ENCODE measurements at places on chromosomes 3 and 15.
A peak's percentile ranks its signal among the peaks of the same experiment; 100 is the strongest.

GRCh38 chr15:79860661-79861060 lies 36.2 kb downstream of the MTHFS start:
- no peak for DNase-seq

DNA sequence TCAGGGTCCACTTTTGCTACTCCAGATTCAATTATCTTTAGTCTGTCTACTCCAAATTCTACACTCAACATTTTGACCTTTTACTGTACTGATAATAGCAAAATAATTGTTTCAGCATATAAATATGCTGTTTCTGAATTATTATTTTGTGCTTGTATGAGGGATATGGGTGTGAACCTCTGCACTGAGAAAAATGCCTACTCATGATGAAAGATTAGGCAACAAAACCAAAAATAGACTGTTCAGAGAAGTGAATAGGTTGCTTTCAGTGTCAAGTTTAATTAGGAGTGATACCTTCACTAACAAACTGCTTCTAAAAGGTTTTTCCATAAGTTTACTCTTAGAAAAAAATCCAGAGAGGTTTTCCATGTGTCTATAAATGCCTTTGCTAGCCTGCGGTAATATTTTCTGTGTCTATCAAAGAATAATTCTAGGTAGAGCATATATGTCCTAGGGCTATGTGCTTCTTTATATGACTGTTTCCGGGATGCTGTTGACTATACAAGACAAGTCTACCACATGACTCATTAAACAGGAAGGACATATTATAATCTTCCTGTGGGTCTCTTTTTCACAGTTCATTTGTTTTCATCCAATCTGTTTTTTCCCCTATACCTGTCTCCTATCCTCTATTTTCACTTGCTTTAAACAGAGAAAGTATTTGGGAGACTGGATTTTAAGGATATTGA lies 218.5 kb upstream of the TTC14 start:
- no peak for DNase-seq

DNA sequence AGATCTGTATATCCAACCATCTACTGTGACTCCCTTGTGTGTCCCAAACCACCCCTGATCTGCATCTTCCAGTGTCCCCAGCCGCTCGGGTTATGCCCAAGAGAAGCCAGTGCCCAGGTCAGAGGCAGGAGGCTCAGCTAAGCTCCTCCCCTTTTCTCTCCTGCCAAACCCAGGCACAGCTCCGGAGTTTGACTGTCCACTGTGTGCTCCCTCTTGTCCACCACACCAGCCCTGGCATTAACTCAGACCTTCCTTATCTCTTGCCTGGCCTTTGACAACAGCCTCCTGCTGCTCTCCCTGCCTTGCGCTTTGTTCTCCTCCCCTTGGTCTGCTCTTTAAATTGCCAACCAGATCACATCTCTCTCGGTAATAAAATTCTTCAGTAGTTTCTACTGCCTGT lies 39.3 kb downstream of the DGKG start:
- no peak for DNase-seq

GRCh38 chr15:60458721-60459120 lies 20.2 kb downstream of the ICE2 start:
- no peak for DNase-seq

GRCh38 chr3:139657936-139658335 lies 19.8 kb downstream of the NMNAT3 start:
- DNase-seq: no peak

DNA sequence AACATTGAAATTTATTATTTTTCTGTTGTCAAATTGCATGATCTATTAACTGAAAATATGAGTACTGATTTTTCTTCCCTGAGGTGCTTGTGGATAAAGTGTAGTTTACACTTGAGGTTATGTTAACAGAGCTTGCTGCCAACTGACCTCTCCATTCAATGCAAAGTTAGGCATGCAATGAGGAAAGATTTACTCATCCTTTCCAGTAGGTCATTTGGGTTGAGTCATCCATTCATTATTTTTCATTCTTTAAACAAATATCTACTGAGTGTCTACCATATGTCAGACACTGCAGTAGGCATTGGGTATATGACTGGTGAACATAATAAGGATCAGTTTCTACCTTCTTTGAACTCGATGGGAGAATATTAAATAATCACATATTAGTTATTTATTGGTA lies 604.1 kb downstream of the EDEM1 start:
- DNase-seq: no peak

DNA sequence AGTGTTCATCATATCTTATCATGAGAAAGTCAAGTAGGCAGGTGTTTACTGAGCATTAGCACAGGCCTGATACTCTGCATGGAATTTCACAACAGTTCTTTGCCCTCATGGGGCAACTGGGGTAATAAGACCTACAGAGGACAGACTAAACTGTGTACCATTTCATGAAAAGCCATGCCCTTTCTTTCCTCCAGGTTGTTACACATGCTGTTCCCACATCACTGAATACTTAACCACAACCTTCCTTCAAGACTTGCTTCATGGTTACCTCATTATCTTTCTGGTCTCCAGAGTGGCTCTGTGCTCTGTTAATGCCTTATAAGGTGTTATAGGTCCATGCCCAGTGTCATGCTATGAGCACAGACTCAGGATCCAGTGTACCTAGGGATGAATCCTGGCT lies 28.2 kb upstream of the RSL24D1 start:
- DNase-seq: no peak

DNA sequence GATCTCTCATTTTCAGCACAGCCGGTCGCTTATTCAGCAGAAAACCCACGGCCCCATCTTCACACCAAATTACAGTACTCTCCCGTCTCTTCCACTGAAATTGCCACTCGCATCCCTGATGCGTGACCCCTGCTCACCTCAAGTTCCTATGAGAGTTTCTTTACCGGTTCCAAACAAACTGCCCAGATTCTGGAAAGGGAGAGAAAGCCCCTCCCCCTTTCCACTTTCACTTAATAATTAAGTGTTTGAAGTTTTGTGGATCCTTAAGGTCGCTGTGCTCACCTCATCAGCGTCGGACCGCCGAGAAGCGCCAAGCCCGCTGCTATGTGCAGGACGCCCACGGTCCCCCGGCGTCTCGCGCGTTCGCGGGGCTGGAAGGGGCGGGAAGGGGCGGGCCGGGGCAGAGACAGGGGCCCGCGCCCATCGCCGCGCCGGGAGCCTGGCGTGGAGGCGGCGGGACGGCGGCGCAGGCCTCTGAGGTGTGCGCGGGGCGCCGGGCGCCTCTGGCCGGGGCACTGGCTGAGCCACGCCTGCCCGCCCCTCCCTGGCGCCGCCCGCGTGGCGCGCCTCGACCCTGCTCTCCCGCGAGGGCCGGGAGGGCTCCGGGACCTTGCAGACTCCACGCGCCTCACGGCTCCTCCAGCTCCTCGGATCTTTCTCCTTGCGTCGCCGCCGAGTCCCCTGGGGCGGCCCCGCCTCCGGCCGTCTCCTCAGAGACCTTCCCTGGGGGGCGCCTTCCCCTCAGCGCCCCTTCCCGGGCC lies at the start of gene GPR156:
Gene GPR156, minus strand, starts transcription at position 476 of the 761 bp plus-strand sequence. CDS start 41,124 bp downstream, outside the sequence.
- DNase-seq: no peak

- peak; percentile 26 for DNase-seq
Observed at GRCh38 chr3:45944830-45945620, 1.8 kb downstream of the CXCR6 start.

GRCh38 chr3:177820683-177821316 lies 623.5 kb upstream of the TBL1XR1 start:
- DNase-seq: no peak

DNA sequence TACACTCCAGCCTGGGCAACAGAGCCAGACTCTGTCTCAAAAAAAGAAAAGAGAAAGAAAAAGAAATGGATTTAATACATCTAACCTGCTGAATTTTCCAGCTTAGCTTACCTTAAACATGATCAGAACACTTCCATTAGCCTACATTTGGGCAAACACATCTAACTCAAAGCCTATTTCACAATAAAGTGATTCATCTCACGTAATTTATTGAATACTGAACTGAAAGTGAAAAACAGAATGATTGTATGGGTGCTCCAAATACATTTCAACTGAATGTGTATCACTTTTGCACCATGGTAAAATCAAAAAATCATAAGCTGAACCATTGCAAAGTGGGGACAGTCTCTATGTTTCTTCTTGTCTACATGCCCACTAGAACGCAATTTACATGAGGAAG lies 9.0 kb downstream of the PIK3R4 start:
- DNase-seq: no peak

DNA sequence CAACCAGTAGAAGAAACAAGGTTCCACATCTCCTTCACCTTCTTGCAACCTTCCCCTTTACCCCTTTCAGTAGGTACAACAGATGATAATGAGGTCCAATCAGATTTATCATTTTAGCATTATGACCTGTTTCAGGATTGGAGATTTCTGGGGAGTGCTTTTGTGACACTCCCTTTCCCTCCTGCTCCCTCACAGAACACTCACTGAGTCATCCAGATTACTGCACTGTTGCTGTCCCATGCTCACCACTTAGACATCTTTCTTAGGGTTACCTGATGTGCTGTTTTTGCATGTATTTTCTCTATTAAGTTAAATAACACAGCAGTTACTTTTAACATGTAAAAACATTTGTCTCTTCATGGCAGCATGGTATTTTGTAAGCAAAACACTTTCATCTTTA lies 118.5 kb downstream of the MFSD1 start:
- DNase-seq: no peak

- DNase-seq: no peak
Observed at GRCh38 chr15:38603672-38604071, 39.1 kb upstream of the RASGRP1 start.

GRCh38 chr3:69541711-69542088 lies 155.8 kb upstream of the FRMD4B start:
- DNase-seq: no peak

DNA sequence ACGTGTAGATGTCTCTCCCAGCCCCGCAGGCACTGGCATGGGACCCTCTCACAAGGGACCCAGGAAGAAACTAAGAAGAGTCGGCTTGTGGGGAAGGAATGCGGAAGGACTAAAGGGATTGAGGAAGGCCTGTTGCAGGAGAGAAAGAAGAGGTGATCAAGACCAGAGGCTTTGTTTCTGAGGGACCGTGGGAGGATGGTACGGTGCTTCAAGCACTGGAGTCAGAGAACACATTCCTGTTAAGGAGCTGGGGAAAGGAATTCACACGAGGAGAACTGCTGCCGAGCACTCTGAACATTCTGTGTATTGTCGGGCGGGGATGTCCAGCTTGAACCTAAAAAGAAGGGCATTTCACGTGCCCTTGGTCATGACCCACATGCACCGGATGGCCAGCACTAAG lies 91.4 kb downstream of the TAMM41 start:
- no peak for DNase-seq

DNA sequence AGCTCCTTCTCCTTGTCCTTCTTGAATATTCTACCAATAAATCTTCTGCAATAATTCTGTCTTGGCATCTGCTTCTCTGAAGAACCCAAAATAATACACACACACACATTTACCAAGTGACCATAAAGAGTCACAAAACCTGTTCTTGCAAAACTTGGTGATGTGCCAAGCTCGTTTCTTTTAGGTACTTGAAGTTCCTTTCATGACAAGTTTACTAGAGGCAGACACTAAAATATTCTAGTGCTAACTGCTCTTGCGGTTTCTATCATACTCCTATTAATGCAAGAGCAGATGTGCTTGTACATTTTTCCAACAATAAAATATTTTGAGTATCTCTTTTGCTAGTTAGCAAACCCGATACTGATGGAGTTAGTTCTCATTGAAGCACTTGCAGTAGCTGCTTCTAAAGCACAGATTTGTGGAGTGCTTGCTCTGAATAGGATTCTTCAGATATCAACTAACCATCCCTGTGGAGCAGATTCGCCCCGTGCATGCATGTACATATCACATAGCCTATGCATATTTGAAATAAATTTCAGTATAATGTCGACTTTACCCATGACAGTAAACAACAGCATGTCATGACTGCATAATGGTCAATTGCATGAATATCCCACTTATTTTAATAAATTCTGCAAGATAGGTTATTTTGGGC lies 23.2 kb downstream of the HHLA2 start:
- no peak for DNase-seq

- DNase-seq: no peak
Observed at GRCh38 chr3:37751967-37752648, 109.6 kb upstream of the CTDSPL start.

- no peak for DNase-seq
Observed at GRCh38 chr15:60708684-60709083, 229.7 kb upstream of the ICE2 start.

DNA sequence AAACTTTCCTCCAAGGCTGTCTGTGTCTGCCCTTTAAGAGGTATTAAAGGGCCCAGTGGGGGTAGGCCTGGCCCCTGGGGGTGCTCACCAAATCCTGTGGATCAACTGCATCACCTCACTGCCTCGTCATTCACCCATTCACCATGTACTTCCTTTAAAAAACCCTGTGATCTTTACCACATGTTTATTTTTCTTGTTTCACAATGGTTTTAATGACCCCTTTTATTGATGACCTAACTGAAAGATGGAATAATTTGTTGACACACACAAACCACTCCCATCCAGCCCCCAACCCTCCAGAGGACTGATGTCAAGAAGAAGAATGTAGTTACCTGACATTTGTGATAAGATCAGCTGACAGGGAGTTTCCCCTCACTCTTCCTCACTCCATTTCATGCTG lies 40.8 kb downstream of the KCNAB1 start:
- no peak for DNase-seq

DNA sequence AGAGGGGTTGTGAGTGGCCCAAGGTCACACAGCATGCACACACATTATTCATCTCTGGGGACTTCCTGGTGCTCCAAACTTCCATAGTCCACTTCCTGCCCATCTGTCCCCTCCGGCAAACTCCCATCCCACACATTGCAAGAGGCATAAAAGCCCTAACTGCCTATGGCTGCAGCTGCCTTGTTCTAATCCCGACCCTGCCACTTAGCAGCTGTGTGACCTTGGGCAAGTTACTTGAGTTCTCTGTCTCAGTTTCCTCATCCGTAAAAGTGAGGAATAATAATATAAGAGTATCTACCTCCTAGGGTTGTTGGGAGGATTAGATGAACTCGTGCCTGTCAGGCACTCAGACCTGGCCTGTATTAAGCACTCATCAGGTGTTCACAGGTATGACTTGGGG lies 84.2 kb downstream of the SMAD6 start:
- DNase-seq: no peak

- no peak for DNase-seq
Observed at GRCh38 chr3:59425371-59425770, 375.5 kb upstream of the CFAP20DC start.

- DNase-seq: no peak
Observed at GRCh38 chr3:88005066-88005465, 53.7 kb downstream of the CGGBP1 start.

GRCh38 chr15:71545923-71546322 lies 264.4 kb upstream of the NR2E3 start:
- DNase-seq: no peak

DNA sequence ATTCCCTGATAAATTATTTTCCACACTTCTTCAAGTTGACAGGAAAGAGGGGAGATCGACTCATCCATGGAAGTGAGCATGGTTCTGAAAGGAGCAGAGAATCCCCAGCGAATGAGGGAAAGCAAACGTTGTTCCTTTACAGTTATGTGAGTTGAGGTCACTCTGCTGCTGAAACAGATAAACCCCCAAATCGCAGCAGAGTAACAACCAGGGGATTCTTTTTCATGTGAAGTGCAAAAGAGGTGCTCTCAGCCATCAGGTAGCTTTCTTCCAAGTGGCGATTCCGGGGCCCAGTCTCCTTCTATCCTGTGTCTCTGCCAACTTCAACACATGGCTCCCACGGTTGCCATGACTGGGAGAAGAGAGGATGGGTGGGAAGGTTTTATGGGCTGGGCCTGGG lies 28.2 kb downstream of the MEX3B start:
- DNase-seq: no peak

- DNase-seq: no peak
Observed at GRCh38 chr3:161737171-161737570, 240.6 kb downstream of the OTOL1 start.

Measured in activated naive CD4-positive, alpha-beta T cell treated with anti-CD3 and anti-CD28 coated beads, Interleukin-2, amount 50 U/mL, for 72 hours (primary cell).